GM23248 (cell line): ENCODE measurements at places on chromosomes 11 and 22. TPM values are rescaled to one million over a fixed set of nuclear protein-coding genes. Genes with fewer than 3 reads are reported as not detected.
A peak's percentile ranks its signal among the peaks of the same experiment; 100 is the strongest.

CCND1 gene
- polyA plus RNA-seq, result 1,097 and 1,184 TPM in 2 replicates

DNAJB13 gene
- polyA plus RNA-seq, result 0.41 TPM in 2 replicates

GRCh38 chr11:130181295-130182272, 22.0 kb downstream of the ST14 start:
- H3K4me3 ChIP-seq, result no peak overlapping the region
- DNase-seq, result peak; percentile 95
- no peak overlapping the region for H3K27ac ChIP-seq
- H3K36me3 ChIP-seq, result no peaks in the 10 kb centered on the region

GRCh38 chr11:102559839-102560238, 29.3 kb upstream of the MMP7 start:
- H3K27me3 ChIP-seq, result 0 out of 2 replicates have a peak, but pooled peaks cover 3% of the 10 kb centered on the region
- H3K4me1 ChIP-seq, result peaks cover 13% of the 10 kb centered on the region
- H3K4me3 ChIP-seq, result 0 out of 2 replicates have a peak overlapping the region, but pooled peaks have one; percentile 71
- H3K27ac ChIP-seq, result no peak overlapping the region
- H3K36me3 ChIP-seq, result no peaks in the 10 kb centered on the region

- H3K36me3 ChIP-seq, result no peaks in the 10 kb centered on the region
- peaks cover 18% of the 10 kb centered on the region for H3K4me1 ChIP-seq
- H3K27ac ChIP-seq, result no peak overlapping the region
- no peak overlapping the region for H3K4me3 ChIP-seq
- no peak for DNase-seq
- H3K27me3 ChIP-seq, result no peaks in the 10 kb centered on the region
Observed at GRCh38 chr11:75333022-75333806, 18.2 kb downstream of the ARRB1 start.

- H3K27ac ChIP-seq, result no peak overlapping the region
- no peak overlapping the region for H3K4me3 ChIP-seq
- H3K36me3 ChIP-seq, result peaks cover under 1% of the 10 kb centered on the region; the same call in 1 of the 2 replicates
- DNase-seq, result peak; percentile 30
- no peaks in the 10 kb centered on the region for H3K4me1 ChIP-seq
- no peaks in the 10 kb centered on the region for H3K27me3 ChIP-seq
Observed at GRCh38 chr11:12950670-12951069, 58.4 kb upstream of the RASSF10 start.

- peaks cover 11% of the 10 kb centered on the region for H3K27me3 ChIP-seq
- DNase-seq, result no peak
- no peak overlapping the region for H3K27ac ChIP-seq
Observed at GRCh38 chr11:115764176-115764575, 260.0 kb upstream of the CADM1 start.

GRCh38 chr11:80798174-80798573, 1357.3 kb upstream of the TENM4 start:
- no peak overlapping the region for H3K27ac ChIP-seq
- no peaks in the 10 kb centered on the region for H3K27me3 ChIP-seq
- no peaks in the 10 kb centered on the region for H3K36me3 ChIP-seq
- DNase-seq, result no peak
- no peaks in the 10 kb centered on the region for H3K4me1 ChIP-seq

DNA sequence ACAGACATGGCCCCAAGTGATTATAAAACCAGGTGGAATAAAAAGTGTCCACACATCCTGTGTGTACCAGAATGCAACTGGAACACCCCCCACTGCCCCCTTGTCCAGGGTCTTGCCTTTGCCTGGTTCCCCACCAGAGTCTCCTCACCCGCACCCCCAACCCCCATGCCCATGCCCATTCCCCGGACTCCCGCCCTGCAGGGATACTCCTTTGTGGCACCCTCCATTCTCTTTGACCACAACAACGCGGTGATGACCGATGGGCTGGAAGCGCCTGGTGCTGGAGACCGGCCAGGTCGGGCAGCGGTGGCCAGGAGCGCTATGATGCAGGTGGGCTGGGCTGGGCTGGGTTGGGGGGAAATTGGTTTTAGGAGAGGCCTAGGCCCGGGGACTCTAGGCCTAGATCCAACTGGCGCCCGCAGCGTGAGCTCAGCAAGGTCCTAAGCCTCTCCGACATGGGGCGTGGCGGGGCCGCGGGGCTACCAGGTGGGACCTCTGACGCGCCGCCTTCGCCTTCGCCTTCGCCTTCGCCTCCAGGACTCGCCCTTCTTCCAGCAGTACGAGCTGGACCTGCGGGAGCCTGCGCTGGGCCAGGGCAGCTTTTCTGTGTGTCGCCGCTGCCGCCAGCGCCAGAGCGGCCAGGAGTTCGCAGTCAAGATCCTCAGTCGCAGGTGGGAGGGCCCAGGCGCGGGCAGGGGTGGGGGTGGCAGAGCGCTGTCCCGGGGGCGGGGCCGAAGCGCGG, 9.1 kb downstream of the RPS6KA4 start:
- H3K27ac ChIP-seq, result no peak overlapping the region
- DNase-seq, result no peak
- H3K27me3 ChIP-seq, result no peaks in the 10 kb centered on the region
- H3K36me3 ChIP-seq, result peaks cover 22% of the 10 kb centered on the region; the same call in 1 of the 2 replicates
- H3K4me1 ChIP-seq, result peaks cover 5% of the 10 kb centered on the region; the same call in 1 of the 2 replicates
- H3K4me3 ChIP-seq, result no peak overlapping the region

- H3K27ac ChIP-seq, result no peak overlapping the region
- H3K4me3 ChIP-seq, result no peak overlapping the region
- no peaks in the 10 kb centered on the region for H3K36me3 ChIP-seq
- H3K4me1 ChIP-seq, result no peaks in the 10 kb centered on the region
Observed at GRCh38 chr11:17563231-17563646, 16.2 kb downstream of the OTOG start.
